ENCODE measurements at places on chromosomes 5 and 9.

DNA sequence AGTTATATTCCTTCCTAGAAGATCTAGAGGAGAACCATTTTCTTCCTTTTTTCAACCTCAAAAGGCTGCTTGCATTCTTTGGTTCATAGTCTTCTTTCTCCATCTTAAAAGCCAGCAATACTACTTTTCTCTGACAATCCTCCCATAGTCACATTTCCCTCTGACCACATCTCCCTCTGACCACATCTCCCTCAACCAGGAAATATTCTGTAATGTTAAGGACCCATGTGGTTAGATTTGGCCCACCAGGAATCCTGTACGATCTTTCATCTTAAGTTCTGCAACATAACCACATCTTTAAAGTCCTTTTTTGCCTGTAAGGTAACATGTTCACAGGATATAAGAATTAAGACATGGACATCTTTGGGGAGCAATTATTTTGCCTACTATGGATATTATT, 179.4 kb upstream of the SPEF2 start:
- DNase-seq, result no peak

GRCh38 chr5:175353926-175354325, 90.1 kb downstream of the DRD1 start:
- DNase-seq, result no peak

- no peak for DNase-seq
Measured at GRCh38 chr5:133460172-133460758, 152.1 kb downstream of the FSTL4 start.

GRCh38 chr5:40401284-40402006, 278.3 kb upstream of the PTGER4 start:
- DNase-seq, result no peak

DNA sequence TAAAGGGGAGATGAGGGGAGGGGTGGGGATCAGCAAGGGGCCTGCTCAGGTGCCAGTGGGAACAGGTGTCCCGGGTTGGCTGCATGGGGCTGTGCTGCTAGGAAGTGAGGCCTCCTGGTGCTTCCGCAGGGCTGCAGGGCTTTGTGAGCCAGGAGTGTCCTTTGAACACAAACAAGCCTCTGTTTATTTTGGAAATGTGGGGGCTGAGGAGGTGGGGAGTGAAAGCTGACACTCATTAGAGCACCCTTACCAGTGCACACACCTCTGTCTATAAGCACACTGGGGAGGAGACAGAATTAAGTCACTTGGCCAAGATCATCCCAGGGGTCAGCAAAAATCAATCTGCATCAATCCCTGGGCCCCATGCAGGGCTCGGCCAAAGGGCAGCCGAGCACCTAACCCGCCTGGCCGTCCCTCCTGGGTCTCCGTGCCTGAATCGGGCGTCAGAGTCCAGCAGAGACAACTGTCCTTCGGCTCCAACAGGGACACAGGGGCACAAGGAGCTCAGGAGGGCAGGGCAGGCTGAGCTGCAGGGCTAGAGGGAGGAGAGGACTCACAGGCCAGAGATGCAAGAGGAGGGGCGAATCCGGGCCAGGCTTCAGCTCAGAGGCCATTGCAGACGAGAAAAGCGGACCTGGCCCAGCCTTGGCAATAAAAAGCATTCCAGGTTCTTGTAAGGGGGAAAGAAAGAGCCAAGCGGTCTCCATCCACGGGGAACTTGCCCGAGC, 99.8 kb downstream of the VAV2 start:
- DNase-seq, result no peak

DNA sequence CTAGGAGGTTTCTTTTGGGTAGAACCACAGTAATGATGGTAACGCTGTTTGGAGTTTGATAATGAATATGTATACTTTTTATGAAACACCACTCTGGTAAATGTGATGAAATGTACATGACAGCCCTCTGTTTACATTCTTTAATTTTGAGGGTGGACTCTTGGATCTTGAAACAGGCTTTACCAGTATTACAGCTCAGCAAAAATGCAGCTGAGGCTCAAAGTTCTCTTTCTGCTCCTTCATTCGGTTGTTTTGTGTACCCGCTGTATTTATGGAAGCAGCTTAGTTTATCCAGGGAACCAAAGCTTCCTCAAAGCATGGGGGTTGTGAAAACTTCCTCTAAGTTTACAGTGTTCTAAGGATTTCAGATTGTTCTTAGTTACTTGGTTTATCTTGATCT, 11.1 kb downstream of the GAPVD1 start:
- no peak for DNase-seq

DNA sequence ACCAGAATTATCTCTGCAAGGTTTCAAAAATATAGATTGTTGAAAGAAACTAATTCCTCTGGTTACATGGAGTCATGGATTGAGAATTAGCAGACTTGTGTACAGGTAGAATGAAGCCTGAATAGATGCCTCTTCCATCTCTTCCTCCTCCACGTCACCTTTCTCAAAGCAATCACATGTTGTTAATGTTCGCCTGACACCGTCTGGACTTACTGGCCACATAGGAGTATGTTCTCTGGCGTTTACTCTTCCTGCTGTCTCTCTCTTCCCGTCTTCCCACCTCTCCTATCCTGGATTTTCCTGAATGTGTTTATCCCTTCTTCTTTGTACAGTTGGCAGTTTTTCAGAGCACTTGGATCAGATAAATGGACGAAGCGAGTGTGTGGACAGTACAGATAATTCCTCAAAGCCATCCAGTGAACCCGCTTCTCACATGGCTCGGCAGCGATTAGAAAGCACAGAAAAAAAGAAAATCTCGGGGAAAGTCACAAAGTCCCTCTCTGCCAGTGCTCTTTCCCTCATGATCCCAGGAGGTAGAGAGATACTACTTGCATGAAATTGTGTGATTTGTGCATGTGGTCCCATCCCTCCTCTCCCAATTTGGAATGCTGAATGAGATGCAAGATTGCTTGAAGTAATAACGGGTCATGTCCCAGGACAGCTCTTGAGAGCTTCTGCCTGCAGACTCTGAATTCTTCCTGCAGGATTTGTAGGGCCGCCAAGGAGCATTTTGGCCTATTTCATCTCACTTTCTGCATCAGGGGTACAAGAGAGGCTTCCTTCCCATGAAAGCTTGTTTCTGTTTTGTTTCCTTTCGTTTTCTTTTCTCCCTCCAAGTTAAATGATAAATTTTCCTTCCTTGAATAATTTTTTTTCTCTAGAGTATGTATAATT, 47.3 kb downstream of the CD180 start:
- DNase-seq, result no peak

GRCh38 chr5:178486239-178486641, 104.0 kb downstream of the COL23A1 start:
- DNase-seq, result no peak

- no peak for DNase-seq
Measured at GRCh38 chr5:73921741-73922140, 295.7 kb downstream of the ARHGEF28 start.

GRCh38 chr5:69230181-69230580, 4.5 kb upstream of the CDK7 start:
- no peak for DNase-seq

DNA sequence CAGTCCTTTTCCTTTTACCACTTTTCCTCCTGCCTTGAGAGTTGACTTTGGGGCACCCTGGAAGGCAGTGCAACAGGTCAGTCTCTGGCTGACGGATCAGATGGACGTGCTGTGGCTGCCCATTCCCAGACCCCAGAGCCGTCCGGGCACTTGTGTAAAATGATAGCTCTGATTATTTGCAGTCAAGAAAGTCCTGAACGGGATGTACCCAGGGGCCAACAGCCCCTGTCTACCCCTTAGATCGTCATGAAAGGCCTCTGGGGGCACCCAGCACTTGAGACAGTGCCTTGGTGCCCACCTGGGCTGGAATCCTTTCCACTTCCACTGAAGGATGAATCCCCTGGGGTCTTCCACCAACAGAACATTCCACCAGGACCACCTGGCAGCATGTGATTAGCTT, 17.7 kb upstream of the ANGPTL2 start:
- no peak for DNase-seq

GRCh38 chr9:99561961-99562565, 259.6 kb upstream of the NR4A3 start:
- DNase-seq, result no peak

- DNase-seq, result no peak
Measured at GRCh38 chr5:8727396-8727795, 818.5 kb downstream of the SEMA5A start.

GRCh38 chr9:28007097-28007817, 434.0 kb upstream of the C9orf72 start:
- no peak for DNase-seq

GRCh38 chr5:30501065-30501464, 692.4 kb upstream of the CDH6 start:
- DNase-seq, result no peak

Data from stimulated activated CD8-positive, alpha-beta memory T cell treated with anti-CD3 and anti-CD28 coated beads, Interleukin-7, amount 100 ng/mL, for 1 hour (primary cell).